Myocyte (in vitro differentiated cells): ENCODE measurements at places on chromosomes 11 and 22. TPM values are rescaled to one million over a fixed set of nuclear protein-coding genes. Genes with fewer than 3 reads are reported as not detected.

- peak; percentile 36 for DNase-seq
Measured at GRCh38 chr11:36452961-36453360, 57.1 kb downstream of the TRAF6 start.

DNA sequence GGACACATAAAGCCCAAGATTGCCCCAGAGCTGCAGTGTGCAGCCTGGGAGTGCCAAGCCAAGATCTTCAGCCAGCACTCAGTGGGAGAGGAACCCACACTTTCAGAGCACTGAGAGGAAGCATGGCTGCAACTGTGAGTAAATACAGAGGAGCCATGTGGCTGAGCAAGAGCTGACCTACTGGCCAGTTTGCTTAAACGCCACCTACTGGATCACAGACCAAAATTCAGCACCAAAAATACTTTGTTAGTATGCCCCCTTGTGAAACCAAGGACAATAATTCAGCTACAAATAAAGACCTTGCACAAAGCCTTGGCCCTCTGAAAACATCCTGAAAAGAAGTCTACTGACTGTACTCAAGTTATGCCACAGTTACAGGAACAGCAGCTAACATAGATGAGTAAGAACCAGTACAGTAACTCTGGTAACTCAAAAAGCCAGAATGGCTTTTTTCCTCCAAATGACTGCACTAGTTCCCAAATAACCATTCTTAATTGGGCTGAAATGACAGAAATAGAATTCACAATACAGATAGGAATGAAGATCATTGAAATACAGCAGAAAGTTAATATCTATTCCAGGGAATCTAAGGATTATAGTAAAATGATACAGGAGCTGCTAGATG, 10.1 kb upstream of the OR4A15 start:
- no peak for DNase-seq

- no peak for DNase-seq
Measured at GRCh38 chr11:114318361-114318760, 22.2 kb downstream of the NNMT start.

GRCh38 chr11:2688381-2689231, 11.2 kb downstream of the KCNQ1OT1 start:
- no peak for DNase-seq

- no peak for DNase-seq
Measured at GRCh38 chr22:43782448-43782847, 29.7 kb downstream of the EFCAB6 start.

DNA sequence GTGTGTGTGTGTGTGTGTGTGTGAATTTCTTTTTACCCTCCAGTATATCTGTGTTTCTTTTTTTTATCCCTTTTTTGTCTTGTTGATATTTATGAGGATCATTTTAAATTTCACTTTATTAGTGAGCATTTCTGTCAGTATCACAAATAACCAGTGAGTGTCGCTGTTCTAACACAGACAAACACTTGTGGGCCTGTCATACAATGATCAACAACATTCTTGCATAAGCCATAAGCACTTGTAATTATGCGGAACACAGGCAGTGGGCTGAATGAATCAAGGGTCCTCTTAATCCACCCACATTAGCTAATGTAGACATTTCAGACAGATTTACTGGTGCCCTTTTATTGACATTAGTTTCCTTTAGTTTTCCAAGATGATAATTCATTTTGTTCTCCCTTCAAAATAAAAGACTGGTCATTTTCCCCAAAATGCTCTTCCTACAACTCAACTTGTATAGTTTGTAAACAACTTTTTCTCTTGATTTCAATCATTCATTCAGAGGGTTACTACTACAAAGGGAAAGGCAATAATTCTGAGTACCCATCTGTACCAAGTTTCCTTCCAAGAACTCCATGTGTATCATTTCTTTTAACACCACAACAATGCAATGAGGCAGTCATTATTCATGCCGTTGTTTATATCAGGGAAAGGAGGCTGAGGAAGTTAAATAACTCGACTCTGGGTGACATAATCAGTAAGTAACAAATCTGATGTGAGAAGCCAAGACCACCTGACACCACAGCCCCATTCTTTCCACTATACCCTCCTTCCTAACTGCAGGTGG, 34.5 kb upstream of the ANO3 start:
- DNase-seq = peak; percentile 55

The CHRM1 gene
- total RNA-seq = not detected in 2 replicates

The BAD gene
- total RNA-seq = 67.5 and 89.1 TPM in 2 replicates
